ENCODE measurements at places on chromosomes 7 and 10. TPM values are rescaled to one million over a fixed set of nuclear protein-coding genes. Genes with fewer than 3 reads are reported as not detected.

The NT5C2 gene
- polyA plus RNA-seq = 53.6 TPM

The MLLT10 gene
- polyA plus RNA-seq = 23.7 TPM

DNA sequence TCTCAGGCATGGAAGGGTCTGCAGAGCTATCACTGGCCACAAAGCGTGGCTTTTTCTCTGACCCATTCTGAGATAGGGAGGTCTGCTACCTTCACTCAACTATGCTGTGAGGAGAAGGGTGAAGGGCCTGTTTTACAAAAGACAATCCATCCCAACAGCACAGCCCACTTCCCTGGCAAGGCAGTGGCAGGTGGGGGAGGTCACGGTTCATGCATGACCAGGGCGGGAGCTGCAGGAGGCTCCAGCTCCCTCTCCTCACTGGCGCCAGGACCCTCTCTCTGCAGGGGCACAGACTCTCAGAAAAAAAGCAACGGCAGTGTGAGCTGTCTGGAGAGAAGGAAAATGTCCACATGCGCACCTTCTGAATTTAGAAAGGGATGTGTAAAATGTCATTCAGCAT is 28.5 kb downstream of the GRB10 start:
- no peak overlapping the region for H3K4me3 ChIP-seq
- no peaks in the 10 kb centered on the region for H3K36me3 ChIP-seq
- DNase-seq = no peak

DNA sequence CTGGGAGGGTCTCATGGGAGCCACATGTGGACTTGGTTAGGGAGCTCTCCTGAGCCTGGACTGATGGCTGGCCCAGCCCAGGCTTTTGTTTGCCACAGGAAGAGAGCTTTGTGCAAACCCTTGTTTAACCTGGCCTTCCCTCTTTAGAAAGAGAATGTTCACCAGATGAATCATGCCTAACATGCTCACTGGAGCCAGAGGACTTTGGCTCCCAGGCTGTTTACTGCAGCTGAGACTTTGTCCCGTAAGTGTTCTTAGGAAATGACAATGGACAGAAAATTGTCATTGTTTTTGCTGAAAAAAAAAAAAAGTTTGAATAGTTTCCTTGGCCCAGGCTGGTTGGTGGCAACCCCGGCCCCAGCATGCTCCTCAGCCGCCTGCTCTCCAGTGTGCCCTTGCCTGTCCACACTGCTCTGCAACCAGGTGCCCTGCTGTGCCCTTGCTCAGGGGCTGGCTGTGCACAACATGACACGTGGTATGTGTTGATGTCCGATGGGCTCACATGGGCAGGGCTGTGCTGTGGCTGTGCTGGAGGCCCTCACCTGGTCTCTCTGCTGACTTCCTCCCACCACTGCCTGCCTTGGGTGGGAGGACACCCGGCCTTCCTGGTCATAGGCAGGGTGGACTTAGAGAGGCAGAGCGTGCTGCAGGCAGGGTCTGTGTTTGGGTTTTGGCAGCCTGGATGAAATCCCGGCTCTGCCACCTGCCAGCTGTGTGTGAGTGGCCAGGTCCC is 215.3 kb upstream of the ZNF32 start:
- H3K4me3 ChIP-seq = no peak overlapping the region
- no peaks in the 10 kb centered on the region for H3K4me1 ChIP-seq
- H3K27me3 ChIP-seq = no peaks in the 10 kb centered on the region
- no peaks in the 10 kb centered on the region for H3K36me3 ChIP-seq
- H3K27ac ChIP-seq = no peak overlapping the region

GRCh38 chr10:29737074-29737593 is 102.4 kb upstream of the SVIL start:
- no peak overlapping the region for H3K27ac ChIP-seq
- H3K4me3 ChIP-seq = no peak overlapping the region
- H3K27me3 ChIP-seq = peaks cover 12% of the 10 kb centered on the region
- no peak for DNase-seq
- H3K4me1 ChIP-seq = peaks cover 15% of the 10 kb centered on the region
- H3K36me3 ChIP-seq = no peaks in the 10 kb centered on the region

DNA sequence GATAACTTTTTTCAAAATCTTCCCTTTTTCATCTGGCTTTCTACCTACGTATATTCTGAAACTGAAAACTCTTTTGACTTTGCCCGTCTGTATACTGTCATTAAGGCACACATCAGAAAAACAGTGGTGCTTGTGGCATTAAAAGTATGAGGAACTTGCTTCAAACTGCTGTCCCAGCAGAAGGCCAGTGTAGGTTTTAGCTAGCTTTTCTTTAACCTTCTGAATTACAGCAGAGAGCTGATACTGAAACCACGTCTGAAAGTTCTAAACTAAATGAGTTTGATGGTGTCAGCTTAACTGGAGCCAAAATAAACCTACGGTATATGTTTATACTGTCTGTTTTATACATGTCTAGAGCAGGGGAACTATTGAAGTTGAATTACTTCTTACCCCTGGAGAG is 283.4 kb downstream of the TFEC start:
- no peak for DNase-seq
- no peak overlapping the region for H3K4me3 ChIP-seq
- no peaks in the 10 kb centered on the region for H3K27me3 ChIP-seq
- no peaks in the 10 kb centered on the region for H3K36me3 ChIP-seq
- H3K27ac ChIP-seq = no peak overlapping the region

DNA sequence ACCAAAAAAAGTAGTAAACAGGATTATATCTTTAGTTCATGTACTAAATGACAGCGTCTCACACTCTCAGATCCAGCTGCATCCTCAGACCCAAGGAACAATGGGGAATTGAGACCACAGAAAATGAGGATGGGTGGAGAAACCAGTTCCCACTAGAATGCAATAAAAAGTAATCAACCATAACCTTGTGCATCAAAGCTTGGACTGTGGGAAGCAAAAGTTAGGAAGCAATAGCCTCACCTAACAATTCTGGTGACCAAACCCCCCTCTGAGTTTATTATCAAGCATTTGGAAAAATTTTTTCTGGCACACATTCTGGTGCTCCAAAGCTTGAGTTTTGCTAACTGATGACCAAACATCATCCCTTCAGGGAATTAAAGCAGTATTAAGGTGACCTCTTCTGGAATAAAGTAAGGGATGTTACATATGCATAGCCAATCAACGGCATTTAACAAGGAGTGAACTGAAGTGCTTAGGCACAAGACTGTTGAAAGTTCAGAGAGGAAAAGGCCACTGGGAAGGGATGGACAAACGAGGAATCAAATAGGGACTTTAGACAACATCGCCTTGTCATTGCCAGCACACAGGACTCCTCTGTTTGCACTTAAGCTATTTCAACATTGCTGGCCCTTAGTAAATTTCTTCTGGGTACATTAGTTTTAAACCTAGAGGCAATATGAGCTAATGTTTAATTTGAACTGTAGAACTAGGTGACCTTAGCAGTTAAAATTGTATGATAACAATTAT is 1.2 kb upstream of the MAT1A start:
- no peaks in the 10 kb centered on the region for H3K4me1 ChIP-seq
- H3K27me3 ChIP-seq = no peaks in the 10 kb centered on the region
- DNase-seq = no peak
- no peaks in the 10 kb centered on the region for H3K36me3 ChIP-seq
- no peak overlapping the region for H3K4me3 ChIP-seq

GRCh38 chr10:102195296-102195870 is 30.7 kb upstream of the ELOVL3 start:
- no peaks in the 10 kb centered on the region for H3K27me3 ChIP-seq
- no peak for DNase-seq
- H3K4me3 ChIP-seq = no peak overlapping the region
- H3K4me1 ChIP-seq = no peaks in the 10 kb centered on the region
- H3K36me3 ChIP-seq = no peaks in the 10 kb centered on the region

DNA sequence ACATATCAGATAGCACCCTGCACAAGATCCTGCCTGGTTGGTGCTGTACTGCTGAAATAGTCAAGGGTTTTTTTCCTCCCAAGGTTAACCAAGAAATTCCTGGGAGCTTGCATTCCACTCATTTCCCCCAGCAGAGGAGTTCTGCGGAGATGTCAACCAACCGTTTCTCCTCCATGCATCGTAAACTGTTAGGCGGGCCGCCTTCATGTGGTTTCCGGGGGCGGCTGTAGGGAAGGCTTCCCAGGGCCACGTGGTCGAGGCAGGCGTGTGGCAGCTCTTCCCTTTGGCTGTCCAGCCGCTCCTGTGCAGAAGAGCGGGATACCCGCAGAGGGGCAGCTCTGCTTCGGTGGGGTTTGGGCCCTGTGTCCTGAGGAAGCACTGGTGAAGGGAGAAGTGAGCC is 113.7 kb downstream of the RGS10 start:
- H3K36me3 ChIP-seq = peaks cover 73% of the 10 kb centered on the region
- H3K4me3 ChIP-seq = no peak overlapping the region
- H3K4me1 ChIP-seq = no peaks in the 10 kb centered on the region
- DNase-seq = no peak

- H3K36me3 ChIP-seq = peaks cover 2% of the 10 kb centered on the region
- no peak overlapping the region for H3K4me3 ChIP-seq
- no peaks in the 10 kb centered on the region for H3K27me3 ChIP-seq
- H3K4me1 ChIP-seq = peaks cover 14% of the 10 kb centered on the region
- no peak for DNase-seq
These were observed 38.2 kb downstream of the ZNF467 start for GRCh38 chr7:149735181-149735602.

The GNG11 gene
- polyA plus RNA-seq = 1.3 TPM

The OR9A2 gene
- not detected for polyA plus RNA-seq

DNA sequence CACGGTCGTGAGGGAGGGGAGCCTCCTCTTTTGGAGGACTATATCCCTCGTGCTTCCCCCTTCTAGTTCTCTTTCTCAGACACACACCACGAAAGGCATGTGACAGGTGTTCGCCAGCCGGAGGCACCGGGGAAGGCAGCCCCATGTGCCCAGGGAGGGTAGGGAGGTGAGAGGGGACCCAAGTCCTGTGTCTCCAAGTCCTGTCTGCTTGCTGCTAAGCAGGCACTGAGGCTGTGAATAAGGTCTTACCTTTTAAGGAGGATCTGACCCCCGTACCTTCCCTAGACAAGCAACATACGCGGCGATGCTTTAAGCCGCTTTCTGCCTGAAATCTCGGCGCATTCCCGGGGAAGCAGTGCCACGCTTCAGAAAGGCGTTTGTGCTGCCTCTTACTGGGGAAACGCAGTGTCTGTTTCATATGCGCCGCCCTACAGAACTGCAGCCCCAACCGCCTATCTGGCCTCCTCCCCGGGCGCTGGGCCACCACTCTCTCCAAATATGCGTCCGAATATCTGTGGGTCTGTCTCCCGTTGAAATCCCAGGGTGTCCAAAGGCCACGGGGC is 770 bp downstream of the PLXNA4 start:
- peaks cover 65% of the 10 kb centered on the region for H3K27me3 ChIP-seq
- H3K4me1 ChIP-seq = no peaks in the 10 kb centered on the region
- DNase-seq = no peak
- no peak overlapping the region for H3K4me3 ChIP-seq

The ASAH2 gene
- 0.25 TPM for polyA plus RNA-seq

DNA sequence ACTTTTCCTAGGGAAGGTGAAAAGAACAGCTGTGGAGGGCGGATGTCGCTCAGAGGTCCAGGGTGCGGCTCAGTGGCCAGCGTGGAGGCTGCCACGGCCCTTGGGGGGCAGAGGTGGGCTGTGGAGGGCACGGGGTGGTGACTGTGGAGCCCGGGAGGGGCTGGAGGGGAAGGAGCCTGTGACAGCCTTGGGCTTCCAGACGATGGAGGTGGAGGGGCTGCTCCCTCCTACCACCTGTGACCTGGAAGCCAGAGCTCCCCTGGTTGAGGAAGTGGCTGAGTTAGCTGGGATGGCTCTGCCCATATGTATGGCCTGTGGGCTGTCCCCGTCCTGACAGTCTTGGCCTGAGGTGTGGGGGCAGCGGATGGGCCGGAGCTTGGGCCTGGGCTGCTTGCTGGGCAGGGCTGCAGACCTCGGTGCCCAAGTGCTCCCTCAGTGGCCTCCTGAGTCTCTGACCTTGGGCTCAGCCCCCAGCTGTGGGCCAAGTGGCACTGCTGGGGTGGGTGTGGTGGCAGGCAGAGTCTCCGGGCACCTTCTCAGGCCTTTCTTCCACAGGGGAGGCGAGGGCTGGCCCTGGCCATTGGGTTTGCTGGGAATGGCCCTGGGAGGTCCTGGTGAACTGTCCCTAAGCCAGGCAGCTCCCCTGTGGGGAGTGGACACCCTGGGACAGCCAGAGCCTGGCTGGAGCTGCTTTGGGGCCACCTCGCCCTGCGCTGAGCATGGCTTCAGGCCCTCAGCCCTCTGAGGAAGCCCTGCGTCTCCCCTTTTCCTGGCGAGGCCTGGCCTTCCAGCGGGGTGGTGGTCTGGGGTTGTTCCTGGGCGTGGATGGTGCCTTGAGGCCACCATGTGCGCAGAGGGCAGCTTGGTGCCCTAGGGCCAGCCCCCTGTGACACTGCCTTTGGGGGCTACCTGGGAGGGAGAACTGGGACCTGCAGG is 3.9 kb downstream of the BRI3 start:
- no peak overlapping the region for H3K4me3 ChIP-seq
- H3K27me3 ChIP-seq = no peaks in the 10 kb centered on the region
- DNase-seq = no peak
- H3K27ac ChIP-seq = no peak overlapping the region
- H3K4me1 ChIP-seq = peaks cover 41% of the 10 kb centered on the region

DNA sequence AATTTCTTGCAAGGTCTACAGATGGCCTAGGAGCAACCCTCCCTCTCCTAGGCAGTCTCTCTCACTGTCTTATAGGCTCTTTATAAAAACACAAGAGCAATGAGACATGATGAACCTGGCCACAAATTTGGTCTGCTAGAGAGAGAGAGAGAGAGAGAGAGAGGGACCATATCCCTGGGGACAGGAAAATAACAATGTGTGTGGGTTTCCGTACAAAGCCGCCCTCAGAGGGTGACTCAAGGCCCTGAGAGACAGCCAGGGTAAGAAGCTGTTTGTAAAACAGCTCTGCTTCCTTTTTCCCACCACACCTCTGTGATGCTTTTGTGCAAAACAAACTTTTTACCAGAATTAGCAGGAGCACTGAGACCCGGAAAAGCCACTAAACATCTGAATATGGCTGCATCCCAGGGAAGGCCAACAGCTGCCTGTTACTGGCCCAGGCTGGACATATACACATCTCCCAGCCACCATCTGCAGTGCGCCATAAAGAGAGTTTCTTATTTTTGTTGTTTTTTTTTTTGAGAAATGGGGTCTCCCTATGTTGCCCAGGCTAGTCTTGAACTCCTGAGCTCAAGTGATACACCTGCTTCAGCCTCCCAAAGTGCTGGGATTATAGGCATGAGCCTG is 18.4 kb downstream of the GIMAP5 start:
- H3K36me3 ChIP-seq = no peaks in the 10 kb centered on the region
- no peak overlapping the region for H3K4me3 ChIP-seq
- H3K27ac ChIP-seq = no peak overlapping the region
- H3K27me3 ChIP-seq = no peaks in the 10 kb centered on the region

The PGAM2 gene
- polyA plus RNA-seq = 1.4 TPM

DNA sequence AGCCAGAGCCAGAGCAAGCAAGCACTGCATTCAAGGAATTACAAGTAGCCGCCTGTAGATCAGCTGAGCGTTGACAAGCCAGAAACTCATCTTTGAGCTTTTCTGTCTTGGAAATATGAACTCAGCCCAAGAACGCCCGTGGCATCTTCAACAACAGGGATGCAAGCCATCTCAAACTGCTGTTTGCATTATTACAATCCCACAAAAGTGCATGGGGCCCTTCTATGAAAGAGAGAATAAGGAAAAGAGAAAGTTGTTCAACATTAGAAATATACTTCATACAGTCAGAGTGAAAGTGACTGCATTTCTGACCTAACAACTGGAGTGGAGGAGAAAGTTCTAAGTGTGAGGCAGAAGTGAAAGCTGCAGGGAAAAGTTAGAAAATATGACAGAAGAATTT is 6.5 kb downstream of the SGCE start:
- peaks cover 14% of the 10 kb centered on the region for H3K27me3 ChIP-seq
- no peak overlapping the region for H3K4me3 ChIP-seq
- no peak for DNase-seq
- H3K36me3 ChIP-seq = no peaks in the 10 kb centered on the region
- H3K4me1 ChIP-seq = peaks cover under 1% of the 10 kb centered on the region
- H3K27ac ChIP-seq = no peak overlapping the region

GRCh38 chr7:82131215-82131614 is 312.4 kb downstream of the CACNA2D1 start:
- no peak for DNase-seq
- no peaks in the 10 kb centered on the region for H3K4me1 ChIP-seq
- no peaks in the 10 kb centered on the region for H3K36me3 ChIP-seq
- no peaks in the 10 kb centered on the region for H3K27me3 ChIP-seq

The SEC24C gene
- 60.2 TPM for polyA plus RNA-seq

Measured in B cell (primary cell).